ENCODE measurements at places on chromosomes 5 and 9.

DNA sequence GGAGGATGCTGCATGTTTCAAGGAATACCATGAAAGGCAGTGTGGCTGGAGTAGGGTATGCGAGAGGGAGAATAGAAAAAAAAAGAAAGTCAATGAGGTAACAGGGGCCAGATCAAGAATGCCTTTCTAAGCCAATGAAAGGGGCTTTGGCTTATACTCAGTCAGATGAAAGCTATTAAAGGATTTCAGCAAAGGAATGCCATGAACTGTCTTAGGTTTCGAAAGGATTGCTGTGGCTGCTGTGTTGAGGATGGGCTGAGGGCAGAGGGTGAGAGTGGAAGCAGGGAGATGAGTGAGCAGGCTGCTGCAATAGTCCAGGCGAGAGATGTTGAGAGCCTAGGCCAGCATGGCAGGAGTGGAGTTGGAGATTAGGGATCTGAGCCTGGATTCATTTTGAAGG is 135.4 kb upstream of the CKMT2 start:
- DNase-seq: no peak

DNA sequence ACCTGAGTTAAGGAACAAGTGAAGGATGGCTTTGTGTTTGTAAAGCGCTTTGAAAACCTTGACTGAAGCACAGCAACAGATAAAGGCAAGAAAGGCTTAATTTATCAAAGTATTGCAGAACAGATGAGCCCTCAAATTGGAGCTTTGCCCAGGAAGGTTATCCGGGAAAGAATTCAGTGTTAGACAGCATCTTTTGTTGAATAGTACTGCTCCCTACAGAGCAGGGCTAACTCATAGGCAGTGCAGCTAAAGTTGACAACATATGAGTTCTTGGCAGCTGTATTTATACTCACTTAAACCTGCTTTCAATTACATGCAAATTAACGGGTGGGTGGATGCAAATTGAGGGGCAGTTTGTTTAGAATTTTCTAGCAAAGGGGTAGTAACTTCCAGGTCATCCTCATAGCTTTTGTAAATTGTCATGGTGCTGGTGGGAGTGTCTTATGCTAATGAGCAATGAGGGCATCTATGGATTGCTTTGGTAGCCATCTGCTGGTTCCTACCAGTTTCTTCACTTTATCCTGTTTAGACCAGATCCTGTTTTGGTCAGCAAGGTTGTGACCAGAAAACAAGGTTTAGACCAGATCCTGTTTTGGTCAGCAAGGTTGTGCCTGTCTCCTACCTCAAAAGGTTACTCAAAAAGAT is 105.8 kb downstream of the GDA start:
- no peak for DNase-seq

DNA sequence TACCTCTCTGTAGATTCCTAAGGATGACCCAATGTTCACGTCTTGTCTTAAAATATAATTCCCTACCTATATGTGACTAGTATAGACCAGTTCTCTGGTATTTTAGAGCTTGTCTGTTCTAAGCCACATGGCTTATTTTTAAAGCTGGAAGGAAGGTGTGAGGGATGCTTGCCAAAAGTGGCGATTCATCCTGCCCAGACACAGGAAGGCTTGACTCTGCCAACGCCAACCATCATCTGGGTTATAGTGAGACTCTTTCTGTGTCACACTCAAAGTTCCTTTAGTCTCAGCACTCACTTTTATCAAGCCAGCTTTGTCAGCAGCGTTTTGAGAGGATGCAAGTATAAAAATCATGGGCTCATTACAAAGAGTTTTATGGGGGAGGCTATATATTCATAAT is 500.0 kb downstream of the PTPRD start:
- DNase-seq: no peak

- DNase-seq: no peak
Observed at GRCh38 chr9:104883169-104883568, 44.8 kb downstream of the ABCA1 start.

GRCh38 chr9:117720555-117720954 is 16.4 kb downstream of the TLR4 start:
- no peak for DNase-seq

DNA sequence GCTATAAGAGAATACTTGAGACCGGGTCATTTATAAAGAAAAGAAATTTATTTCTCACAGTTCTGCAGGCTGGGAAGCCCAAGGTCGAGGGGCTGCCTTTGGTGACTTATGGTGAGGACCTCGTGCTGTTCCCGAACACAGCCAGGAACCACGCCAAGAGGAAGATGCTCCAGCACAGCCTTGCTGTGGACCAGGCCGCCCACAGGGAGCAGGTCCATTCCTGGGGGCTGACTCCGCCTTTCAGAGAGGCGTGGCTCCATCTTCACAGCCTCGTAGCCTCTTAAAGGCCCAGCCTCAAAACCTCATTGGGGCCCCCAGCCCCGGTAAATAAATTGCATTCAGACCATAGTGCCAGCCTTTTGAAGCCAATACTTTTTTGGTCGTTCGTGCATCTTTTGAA is 93.5 kb upstream of the CACNA1B start:
- no peak for DNase-seq

- DNase-seq: no peak
Observed at GRCh38 chr9:123863164-123863855, 66.6 kb downstream of the DENND1A start.

DNA sequence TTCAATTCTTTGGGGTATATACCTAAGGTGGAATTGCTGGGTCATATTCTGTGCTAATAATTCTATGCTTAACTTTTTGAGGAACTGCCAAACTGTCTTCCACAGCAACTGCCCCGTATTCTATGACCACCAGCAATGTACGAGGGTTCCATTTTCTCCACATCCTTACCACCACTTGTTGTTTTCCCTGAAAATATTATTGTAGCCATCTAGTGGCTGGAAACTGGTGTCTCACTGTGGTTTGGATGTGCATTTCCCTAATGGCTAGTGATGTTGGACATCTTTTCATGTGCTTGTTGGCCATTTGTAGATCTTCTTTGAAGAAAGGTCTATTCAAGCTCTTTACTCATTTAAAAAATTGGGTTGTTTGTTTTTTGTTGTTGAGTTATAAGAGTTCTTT is 30.7 kb downstream of the MSX2 start:
- DNase-seq: no peak

DNA sequence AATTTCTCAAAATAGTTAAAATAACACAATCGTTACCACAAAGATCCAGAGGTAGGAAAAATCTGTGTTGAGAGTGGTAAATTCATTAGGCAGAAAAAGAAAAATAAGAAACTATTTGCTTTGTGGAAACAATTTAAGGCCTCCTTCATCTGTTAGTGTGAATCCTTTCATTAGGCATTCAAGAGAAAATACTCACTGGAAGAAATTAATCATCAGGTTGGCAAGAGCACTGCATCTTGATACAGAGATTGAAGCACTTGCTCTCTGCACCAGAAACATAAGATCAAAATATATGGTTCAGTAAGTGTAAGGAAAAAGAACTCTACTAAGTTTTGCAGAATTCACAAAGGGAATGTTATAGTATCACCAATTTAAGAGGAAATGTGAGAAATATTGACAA is 44.4 kb downstream of the TTC39B start:
- DNase-seq: no peak

DNA sequence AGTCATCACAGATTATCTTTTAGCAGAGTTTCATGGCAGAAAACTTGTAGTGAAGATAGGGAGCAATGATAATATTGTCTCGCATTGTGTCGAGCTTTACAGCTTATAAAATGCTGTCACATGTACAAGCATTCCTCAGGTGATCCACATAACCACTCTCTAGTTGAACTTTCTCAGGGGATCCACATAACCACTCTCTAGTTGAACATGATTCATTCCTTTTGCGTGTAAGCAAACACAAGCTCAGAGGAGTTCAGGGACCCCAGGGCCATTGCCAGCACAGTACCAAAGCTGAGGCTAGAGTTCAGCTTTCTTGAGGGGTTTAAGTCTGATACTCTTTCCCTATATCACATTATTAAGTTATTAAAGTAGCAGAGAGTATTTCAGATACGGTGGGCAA is 86.7 kb downstream of the CDH6 start:
- no peak for DNase-seq

DNA sequence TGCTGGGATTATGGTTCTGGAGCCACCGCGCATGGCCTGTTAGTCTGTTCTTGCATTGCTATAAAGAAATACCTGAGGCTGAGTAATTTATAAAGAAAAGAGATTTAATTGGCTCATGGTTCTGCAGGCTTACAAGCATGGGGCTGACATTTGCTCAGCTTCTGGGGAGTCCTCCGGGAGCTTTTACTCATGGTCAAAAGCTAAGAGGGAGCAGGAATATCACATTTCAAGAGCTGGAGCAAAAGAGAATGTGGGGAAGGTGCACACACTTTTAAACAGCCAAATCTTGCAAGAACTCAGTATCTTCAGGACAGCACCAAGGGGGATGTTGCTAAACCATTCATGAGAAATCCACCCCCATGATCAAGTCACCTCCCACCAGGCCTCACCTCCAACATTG is 12.1 kb downstream of the JAK2 start:
- DNase-seq: no peak

DNA sequence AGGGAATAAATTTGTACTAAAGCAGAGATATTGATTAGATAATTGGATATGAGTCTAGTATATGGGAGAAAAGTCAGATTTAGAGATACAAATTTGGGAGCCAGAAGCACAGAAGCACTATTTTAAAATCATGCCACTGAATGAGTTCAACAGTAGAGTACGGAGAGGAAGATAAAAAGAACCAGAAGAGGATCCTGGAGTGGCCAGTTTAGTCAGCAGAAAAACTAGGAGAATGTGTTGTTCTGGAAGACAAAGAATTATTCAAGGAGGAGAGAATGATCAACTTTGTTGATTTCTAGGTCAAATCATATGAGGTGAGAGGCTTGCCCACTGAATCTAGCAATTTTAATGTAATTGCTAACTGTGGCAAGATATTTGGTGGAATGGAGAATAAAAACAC is 67.0 kb downstream of the NIPBL start:
- no peak for DNase-seq

GRCh38 chr5:60208716-60209115 is 315.2 kb upstream of the PDE4D start:
- no peak for DNase-seq

- DNase-seq: no peak
Observed at GRCh38 chr5:137342764-137343163, 156.4 kb downstream of the SPOCK1 start.

DNA sequence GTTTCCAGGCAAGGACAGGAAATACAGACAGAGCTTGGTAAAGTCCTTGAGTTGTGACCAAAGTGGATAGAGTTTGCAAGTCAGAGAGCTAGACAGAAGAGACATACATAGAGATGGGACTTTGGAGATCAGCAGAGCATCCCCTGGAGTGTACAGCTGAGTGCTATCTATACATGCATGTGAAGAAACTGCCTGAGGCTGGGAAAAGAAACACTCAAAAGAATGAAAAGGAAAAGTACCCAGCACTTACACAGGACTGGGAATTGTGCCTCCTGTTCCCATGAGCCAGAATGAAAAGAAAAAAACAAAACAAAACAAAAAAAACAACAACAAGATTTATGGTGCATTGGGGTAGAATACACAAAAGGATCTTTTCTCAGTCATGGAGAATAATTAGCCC is 606.4 kb downstream of the ZNF608 start:
- DNase-seq: no peak

DNA sequence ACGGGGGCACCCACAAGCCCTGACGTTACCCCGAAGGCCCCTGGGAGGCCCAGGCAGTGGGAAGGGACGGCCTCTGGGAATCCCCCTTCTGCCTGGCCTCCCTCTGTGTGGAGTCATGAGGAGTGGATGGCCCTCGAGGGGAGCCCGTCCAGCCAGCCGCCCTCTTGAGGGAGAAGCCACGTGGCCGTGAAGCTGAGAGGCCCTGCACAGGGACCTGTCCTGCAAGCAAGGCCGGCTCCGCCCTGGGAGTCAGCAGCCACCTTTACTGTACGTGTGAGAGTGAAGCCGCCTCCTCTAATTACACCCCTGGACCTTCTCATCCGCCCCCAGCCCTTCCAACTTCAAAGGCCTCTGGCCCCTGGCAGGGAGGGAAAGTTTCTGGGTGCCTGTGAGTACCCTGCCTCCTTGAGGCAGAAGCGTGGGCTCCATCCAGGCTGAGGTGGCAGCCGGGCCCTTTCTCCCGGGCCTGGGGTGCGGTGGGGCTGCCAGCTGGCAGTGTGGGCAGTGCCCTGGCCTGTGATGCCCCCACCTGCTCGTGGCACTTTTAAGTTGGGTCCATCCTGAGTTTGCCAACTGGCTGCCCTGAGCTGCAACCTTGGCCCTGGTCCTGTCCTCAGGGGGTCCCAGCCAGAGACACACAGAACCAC is 55.9 kb upstream of the EGFL7 start:
- DNase-seq: peak; percentile 53

DNA sequence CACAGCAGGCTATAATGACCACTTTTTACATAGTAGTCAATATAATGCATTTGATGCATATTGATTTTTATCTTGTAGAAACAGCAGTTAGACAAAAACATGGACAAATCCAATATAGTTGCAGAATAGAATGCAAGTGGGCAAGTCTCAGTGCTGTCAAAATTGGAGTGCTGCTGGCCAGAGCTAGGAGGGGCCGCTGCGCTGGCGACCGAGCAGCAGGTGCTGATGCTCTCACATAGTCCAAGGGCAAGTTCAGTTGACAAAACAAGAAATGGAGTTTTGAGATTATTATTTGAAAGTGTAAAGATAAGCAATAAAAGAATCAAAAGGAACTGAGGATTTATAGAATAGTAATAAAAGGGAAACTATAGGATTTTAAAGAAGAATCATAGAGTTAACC is 60.6 kb upstream of the CDK20 start:
- no peak for DNase-seq

DNA sequence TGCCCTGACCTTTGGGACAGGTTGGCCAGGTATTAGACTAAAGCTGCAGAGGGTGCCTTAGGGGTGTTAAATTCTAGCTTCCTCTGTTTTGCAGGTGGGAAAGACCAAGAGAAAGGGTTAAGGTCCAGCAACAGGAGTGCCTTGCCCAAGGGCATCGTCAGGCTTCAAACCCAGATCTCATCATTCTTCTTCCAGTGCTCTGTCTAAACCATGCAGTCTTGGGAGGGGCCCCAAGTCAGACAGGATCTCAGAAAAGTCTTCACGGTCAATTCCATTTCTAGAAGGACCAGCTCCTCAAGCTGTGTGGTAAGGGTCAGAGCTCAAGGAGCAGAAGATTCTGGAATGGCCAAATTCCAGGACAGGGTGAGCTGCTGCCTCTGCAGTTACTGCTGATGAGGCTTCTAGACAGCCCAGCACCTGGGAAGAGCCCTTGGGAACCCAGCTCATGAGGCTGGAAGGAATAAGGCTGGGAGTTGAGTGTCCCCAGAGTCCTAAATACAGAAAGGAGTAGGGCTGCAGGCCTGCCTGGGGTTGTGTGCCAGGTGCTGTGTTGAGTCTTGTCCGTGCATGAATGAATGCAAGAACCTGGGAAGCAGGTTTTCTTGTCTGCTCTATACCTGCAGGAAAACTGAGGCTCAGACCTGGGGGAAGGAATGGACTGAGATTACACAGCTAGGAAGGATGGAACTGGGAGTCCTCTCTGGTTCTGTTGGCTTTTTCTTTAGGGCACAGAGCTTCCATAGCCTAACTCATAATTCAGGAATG is 69.3 kb downstream of the WWC1 start:
- no peak for DNase-seq

- no peak for DNase-seq
Observed at GRCh38 chr5:169460896-169461295, 122.7 kb upstream of the SPDL1 start.

Measured in SJSA1 (cell line).